Activated T-cell treated with anti-CD3 and anti-CD28 coated beads, Interleukin-2, amount 50 U/mL, for 4 hours (primary cell): ENCODE measurements at places on chromosomes 13 and 19.
A peak's percentile ranks its signal among the peaks of the same experiment; 100 is the strongest.

- DNase-seq, result peak; percentile 7
Observed at GRCh38 chr13:78659732-78660494, 958 bp upstream of the OBI1 start.

GRCh38 chr19:9054765-9055164, 32.1 kb upstream of the OR1M1 start:
- DNase-seq, result no peak

- no peak for DNase-seq
Observed at GRCh38 chr13:45817833-45818232, 33.7 kb downstream of the SIAH3 start.

DNA sequence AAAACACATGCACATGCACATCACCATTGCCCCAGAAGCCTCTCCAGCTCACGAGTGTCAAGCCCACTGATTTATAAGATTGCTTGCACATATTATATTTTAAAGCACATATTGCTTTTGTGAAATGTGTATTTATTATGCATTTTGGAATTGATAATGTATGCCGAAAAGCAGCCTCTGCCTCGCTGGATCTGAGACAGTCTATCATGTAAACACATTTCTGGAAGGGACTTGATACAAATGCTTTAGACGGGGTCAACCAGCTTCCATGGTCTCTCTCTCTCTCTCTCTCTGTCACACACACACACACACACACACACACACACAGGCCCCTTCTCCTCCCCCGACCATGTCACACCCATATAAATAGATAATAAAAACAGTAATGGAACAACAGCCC, 203.8 kb downstream of the TUBA3C start:
- DNase-seq, result no peak

- peak; percentile 45 for DNase-seq
Observed at GRCh38 chr13:42048684-42049453, 421 bp downstream of the DGKH start.

DNA sequence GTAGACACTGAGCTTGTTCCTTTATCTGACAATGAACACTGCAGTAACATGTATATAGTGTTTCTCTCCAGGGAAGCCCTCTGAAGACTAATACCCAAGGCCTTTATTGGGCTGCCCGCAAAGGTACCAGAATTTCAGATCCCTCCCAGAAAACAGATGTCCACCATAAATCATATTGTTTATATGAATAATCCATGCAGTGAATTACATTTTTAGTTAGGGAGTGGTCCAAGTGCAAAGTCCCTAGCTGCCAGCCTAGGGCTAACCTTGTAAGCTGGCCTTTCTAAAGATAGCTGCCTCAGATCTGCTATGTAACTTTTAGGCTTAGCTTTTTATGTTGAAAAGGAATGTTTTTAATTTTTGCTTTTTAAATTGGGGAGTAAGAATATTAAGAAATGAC, 44.7 kb downstream of the TDRD3 start:
- no peak for DNase-seq

DNA sequence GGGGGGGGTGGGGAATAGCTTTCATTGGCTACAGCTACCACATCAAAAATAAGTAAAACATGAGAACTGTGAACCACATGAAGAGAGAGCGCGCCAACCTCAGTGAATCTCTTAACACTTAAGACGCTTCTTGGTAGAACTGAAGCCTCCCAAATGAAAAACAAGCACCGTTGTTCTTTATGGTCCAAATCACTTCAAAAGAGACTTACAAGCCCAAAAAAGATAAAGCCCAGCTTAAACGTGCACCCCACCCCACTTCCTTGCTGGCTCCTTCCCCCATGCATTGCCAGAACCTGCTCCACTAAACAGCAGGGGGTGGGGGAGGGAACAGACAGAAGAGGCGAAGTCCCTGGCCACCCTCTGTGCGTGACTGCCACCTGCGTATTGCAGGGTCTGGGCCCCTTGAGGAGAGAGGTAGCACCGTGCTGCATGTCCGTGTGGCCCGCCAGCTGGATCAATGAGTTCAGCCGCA, 479.1 kb downstream of the FOXO1 start:
- DNase-seq, result peak; percentile 59

- no peak for DNase-seq
Observed at GRCh38 chr19:19064811-19065745, 1.3 kb downstream of the SLC25A42 start.

GRCh38 chr19:1309977-1310852, 24.5 kb downstream of the EFNA2 start:
- no peak for DNase-seq

DNA sequence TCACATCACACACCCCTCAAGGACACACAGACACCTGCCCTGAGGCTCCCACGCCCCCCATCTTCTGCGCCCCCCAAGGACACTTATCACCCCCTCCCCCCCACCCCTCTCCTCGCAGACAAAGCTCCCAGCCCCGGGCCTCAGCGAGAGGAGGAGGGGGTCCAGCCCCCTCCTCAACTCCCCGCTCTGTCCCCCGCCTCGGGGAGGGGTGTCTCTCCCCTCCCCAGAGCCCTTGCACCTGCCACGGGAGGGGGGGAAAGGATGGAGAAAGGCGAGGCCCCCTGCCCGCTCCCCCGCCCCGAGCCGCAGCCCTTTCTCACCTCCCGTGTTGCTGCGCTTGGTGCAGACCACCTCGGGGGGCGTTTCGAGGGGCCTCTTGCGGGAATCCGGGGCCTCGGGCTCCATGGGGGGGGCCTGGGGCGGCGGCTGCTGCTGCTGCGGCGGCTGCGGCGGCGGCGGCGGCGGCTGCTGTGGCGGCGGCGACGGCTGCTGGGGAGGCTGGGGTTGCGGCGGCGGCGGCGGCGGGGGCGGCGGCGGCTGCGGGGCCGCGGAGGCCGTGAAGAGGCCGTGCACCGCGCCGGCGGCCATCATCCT, 621 bp downstream of the NOVA2 start:
- DNase-seq, result no peak

DNA sequence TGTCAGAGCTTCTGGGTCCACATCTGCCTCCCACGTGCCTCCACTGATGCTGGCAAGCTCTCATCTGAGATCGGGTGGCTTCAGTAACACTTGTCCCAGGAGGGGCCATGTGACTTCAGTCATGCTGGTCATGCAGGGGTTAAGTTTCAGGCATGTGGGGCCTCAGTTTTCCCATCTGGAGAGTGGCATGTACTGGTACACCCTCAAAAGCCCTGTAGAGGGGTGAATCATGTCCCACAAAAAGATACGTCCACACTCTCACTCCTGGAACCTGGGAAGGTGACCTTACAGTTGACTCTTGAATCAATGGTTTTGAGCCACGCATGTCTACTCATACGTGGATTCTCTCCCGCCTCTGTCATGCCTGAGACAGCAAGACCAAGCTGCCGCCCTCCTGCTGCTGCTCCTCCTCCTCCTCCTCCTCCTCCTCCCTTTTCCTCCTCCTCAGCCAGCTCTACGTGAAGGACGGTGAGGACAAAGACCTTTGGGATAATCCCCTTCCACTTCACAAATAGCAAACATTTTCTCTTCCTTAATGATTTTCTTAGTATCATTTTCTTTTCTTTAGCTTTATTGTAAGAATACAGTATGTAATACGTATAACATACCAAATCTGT, 53.7 kb downstream of the COMP start:
- no peak for DNase-seq

DNA sequence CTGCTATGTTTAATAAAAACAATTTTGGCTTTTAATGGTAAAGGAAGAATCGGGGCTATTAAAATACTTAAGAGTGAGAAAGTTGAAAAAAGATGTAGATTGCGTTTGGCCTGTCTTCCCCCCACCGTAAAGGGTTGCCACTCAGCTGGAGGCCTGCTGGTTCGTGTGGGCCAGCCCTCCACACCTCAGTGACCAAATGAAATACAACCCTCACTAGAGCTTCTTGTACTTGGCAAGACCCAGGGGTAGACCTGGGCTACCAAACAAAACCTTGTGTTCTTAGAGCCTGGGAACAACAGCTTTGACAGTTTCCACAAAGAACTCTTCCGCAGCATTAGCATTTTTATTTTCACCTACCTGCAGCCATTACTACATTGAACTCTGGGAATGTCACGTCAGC, 152.8 kb upstream of the PABPC3 start:
- no peak for DNase-seq

DNA sequence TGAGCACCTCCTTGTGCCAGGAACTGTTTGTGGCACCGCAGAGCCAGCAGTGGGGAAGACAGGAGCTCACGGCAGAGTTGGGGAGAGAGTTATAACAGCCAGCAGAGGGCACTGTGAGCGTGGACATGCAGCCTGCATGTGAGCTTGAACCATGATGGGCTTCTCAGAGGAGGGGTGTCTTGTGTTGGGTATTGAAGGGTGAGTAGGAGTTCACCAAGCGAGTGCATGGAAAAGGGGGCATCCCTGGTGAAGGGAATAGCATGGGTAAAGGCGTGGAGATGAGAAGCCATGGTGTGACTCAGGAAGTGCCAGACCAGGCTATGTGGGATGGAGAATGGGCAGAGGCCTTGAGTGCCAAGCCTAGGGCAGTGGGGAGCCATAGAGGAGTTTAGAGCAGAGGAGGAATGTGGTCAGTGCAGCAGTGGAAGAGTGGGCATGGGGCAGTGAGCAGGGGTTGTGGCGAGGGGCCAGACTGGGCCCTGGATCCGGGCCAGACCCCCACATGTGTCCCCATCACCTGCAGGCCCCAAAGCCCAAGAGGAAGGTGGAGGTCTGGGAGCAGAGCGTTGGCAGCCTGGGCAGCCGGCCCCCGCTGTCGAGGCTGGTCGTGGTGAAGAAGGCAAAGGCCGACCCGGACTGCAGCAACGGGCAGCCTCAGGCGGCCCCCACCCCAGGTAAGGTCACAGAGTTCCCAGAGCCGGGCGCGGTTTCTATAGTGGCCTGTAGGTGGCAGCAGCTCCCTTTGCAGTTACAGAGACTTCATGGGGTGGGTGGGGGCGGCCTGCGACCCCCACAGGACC, 11.8 kb upstream of the SHD start:
- peak; percentile 64 for DNase-seq

DNA sequence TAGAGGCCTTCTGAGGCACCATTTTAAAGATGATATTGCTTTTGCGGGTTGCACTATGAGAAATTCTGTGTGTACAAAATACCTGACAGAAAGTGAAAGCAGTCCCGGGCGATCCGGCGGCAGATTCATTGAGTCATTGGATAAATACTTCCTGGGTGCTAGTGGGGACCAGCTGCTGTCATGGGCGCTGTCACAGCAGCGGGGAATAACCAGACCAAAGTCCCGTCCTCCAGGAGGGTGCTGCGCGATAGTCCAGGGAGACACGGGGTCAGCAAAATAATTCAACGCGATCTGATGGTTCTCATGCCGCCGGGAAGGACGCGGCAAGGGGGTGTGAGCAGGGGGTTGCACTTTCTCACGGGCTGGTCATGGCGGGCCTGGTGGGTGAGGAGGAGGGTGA, 13.5 kb downstream of the ZFR2 start:
- DNase-seq, result no peak

- no peak for DNase-seq
Observed at GRCh38 chr13:95677564-95678266, 776 bp downstream of the DNAJC3 start.

DNA sequence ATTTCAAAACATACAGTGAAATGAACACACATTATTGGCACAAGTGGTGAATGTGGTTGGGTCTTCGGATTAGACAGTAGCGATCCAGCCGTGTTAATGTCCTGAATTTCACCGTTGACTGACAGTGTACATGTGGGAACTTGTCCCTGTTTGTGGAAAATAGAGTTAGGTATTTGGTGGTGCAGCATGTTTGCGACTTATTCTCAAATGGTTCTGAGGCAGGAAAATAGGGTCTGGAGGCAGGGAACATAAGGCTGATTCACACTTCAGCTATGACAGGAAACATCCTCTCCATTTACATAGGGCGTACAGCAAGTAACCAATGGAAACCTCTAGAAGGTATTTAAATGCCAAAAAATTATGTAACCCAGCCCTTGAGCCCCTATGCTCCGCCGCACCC, 4.2 kb downstream of the LGALS7B start:
- DNase-seq, result no peak

DNA sequence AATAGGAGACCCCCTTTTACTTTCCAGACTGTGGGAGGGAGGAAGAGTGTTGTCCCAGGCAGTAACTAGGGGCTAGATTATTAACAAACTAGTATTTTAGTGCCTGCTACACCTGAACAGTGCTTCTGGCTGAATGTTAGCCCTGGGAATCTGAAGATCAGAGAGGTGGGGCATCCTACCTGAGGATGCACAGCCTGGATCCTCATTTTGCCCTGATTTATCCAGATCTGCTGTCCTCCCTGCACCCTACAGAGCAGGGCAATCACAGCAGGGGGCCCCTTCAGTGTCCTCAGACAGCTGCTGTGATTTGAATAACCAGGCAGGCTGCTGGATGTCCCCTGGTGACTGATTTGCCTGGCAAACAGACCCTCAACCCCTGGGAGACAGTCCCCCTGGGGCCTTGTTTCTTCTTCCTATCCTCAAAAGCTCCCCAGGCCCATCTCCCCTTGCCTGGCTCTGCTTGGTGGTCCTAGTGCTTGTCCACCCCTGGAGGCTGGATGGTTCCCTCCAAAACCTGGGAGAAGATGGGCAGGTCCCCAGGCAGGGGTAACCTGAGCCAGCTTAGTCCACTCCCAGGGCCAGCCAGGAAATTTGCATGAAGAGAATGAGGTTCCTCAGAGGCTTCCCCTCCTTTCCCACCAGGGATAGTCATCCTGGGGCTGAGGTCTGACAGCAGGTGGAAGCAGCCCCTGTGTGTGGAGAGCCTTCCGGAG, at the start of gene OVOL3:
Gene OVOL3 (plus strand): TSS at position 657 of the 713 bp plus-strand sequence. CDS start 60 bp downstream, outside the sequence.
- DNase-seq, result no peak

DNA sequence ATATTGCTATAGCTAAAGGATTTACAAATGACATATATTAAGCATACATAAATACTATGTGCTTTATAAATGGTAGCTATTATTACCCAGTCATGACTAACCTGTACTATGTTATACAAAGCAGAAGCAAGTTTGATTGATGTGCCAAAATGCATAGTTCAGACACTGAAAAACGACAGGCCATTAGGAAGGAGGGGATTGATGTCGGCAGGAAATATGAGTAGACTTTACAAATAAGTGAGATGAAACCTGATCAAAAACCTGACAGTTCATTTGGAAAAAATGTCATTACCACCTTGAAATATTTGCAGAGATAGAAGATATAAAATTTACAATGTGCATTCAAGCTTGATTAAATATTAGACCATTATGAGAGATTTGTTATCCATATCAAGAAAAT, 38.8 kb upstream of the TPP2 start:
- DNase-seq, result no peak

GRCh38 chr13:78607409-78608251, 4.3 kb upstream of the POU4F1 start:
- DNase-seq, result no peak

GRCh38 chr19:22882797-22883196, 50.7 kb downstream of the ZNF723 start:
- DNase-seq, result no peak

DNA sequence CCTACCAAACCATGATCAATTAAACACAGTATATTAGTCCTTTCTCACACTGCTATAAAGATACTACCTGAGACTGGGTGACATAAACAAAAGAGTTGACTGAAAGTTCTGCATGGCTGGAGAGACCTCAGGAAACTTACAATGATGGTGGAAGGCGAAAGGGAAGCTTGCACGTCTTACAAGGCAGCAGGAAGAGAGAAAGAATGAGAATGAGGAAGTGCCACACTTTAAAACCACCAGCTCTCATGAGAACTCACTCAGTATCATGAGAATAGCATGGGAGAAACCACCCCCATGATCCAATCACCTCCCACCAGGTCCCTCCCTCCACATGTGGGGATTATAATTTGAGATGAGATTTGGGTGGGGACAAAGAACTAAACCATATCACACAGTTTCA, 324.9 kb upstream of the ZNF507 start:
- no peak for DNase-seq
